ENCODE measurements at places on chromosomes 1 and 21. TPM values are rescaled to one million over a fixed set of nuclear protein-coding genes. Genes with fewer than 3 reads are reported as not detected.

Gene FHAD1
- under 0.01 TPM for total RNA-seq

Gene FCRL5
- 1.1 TPM for total RNA-seq

Gene LRRC8B
- total RNA-seq, result 11.6 TPM

Gene OVAAL
- not detected for total RNA-seq

Gene KIF21B
- 10.8 TPM for total RNA-seq

Gene FYB2
- total RNA-seq, result not detected

Gene CLIC6
- total RNA-seq, result under 0.01 TPM

Gene SLC2A5
- total RNA-seq, result 63.8 TPM

Gene FCGR2B
- total RNA-seq, result 0.81 TPM
